ENCODE measurements at places on chromosomes 16 and 17.

- no peak for DNase-seq
These were observed 245 bp downstream of the TMEM256 start for GRCh38 chr17:7403727-7403976.

- no peak for DNase-seq
These were observed 10.1 kb upstream of the TEKT3 start for GRCh38 chr17:15351478-15351840.

- no peak for DNase-seq
These were observed 46.1 kb upstream of the RPL38 start for GRCh38 chr17:74157366-74157765.

DNA sequence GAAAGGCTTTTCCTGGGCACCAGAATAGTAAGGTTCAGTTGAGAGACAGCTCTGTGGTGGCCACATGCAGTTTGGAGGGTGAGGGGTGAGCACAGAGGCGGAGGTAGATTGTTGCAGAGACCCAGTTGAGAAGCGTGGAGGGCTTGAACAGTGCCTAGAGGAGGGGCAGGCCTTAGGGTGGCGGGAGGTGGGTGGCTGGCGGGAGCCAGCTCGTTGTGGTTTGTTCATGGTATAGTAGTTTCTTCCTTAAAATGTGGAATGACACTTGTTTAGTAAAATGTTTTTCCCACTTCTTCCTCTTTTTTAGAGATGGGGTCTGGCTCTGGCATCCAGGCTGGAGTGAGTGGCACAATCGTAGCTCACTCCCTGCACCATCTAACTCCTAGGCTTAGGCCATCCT is 14.2 kb downstream of the USP10 start:
- DNase-seq, result no peak

GRCh38 chr16:19410435-19411171 is 7.1 kb upstream of the TMC5 start:
- peak; percentile 28 for DNase-seq

GRCh38 chr17:33241390-33241789 is 51.7 kb downstream of the ASIC2 start:
- peak; percentile 1 for DNase-seq

DNA sequence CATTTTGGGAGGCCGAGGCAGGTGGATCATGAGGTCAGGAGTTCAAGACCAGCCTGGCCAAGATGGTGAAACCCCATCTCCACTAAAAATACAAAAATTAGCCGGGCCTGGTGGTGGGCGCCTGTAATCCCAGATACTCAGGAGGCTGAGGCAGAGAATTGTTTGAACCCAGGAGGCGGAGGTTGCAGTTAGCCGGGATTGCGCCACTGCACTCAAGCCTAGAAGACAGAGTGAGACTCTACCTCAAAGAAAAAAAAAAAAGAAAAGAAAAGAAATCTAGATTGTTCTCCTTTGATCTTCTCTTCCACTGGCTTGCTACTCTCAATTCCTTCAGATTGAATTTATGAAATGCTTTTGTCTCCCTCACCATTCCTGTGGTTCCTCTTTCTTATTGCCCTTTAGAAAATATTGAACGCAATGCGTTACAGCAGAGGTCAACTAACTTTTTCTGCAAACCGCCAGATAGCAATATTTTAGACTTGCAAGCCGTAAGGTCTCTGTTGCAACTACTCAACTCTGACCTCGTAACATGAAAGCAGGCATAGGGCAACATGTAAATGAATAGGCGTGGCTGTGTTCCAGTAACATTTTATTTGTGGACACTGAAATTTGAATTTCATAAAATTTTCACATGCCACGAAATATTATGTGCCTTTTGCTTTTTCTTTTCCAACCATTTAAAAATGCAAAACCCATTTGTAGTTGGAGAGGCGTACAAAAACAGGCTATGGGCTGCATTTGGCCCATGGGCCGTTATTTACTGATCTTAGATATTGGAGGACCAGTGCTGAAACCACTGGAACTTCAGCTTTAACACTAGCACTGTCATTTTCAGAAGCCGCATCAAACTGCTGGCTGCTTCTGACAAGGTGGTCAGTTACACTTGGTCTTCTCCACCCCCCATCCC is 24.8 kb downstream of the PITPNC1 start:
- DNase-seq, result no peak

GRCh38 chr16:57314161-57314785 is 29.8 kb upstream of the PLLP start:
- DNase-seq, result peak; percentile 25

DNA sequence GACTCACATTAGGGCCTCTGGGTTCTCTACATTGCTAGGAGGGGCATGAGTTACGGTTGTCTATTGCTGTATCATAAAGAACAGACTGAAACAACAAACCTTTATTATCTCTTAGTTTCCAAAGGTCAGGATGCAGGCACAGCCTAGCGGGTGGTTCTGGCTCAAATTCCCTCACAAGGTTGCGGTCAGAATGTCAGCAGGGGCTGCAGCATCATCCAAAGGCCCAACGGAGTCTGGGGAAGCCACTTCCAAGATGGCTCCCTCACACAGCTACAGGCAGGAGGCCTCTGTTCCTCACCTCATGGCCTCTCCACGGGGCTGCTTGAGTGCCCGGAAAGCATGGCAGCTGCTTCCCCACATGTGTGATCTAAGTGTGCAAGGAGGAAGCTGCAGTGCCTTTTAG is 29.6 kb upstream of the ZFPM1 start:
- no peak for DNase-seq

GRCh38 chr17:31476525-31477416 is 85.3 kb downstream of the RAB11FIP4 start:
- no peak for DNase-seq

DNA sequence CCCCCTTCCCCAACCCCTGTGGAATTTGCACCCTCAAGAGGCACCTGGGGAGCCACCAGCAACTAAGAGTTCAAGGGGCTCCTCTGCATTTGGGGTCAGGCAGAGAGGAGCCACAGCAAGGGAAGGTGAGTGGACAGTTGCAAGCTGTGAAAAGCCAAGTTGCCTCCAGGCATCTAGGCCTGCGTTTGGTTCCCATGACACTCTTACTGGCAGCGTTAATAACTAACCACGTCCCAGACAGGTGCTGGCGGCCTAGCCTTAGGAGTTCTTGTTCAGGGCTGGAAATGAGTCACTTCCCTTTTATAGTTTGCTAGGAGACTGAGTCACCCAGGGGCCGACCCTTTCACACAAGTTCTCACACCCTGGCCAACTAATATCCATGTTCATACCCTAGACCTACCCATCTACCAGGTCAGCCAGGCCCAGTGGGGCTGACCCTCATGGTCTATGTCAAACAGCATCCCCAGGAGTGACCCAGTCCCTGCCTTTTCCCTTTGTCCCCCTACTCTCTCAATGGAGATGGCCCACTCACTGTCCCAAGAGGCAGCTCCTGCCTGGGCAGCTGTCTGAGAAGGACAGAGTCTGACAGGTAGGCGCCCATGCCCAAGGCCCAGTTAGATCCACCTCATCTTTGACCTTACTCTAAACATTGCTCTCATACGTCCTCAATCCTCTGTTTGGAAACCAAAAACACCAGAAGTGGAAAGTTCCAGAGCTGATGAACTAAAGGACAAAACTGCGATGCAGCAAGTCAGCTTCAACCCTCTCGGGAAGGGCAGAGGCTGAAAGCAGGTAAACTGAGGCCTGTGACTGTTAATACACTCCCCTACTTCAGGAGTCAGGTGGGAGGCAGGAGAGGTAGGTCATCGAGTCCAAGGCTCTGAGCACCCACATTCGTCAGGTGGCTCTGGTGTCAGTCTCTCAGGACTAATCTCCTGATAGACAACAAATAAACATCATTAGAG is 300.6 kb downstream of the SOX9 start:
- DNase-seq, result peak; percentile 99

- DNase-seq, result no peak
These were observed 1156.7 kb upstream of the CDH8 start for GRCh38 chr16:63192980-63193379.

- DNase-seq, result no peak
These were observed 26.0 kb upstream of the ADCY9 start for GRCh38 chr16:4142268-4142667.

DNA sequence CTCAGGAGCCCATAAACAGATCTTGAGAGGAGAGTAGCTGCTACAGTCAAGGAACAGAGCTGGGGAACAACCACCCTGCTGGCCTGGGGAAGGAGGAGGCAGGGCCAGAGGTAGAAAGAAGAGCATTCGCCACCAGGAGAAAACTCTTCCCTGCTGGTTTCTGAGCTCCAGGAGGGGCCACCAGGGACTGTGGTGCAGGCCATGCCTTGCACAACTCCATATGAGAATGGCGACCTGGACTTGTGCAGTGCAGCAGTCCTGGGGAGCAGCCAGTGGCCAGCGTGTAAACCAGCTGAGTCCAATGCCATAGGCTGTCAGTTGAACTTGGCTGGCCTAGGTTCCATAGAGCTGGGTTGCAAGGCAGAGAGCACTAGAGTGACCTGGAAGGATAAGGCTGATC is 11.6 kb downstream of the SLC13A2 start:
- DNase-seq, result no peak

DNA sequence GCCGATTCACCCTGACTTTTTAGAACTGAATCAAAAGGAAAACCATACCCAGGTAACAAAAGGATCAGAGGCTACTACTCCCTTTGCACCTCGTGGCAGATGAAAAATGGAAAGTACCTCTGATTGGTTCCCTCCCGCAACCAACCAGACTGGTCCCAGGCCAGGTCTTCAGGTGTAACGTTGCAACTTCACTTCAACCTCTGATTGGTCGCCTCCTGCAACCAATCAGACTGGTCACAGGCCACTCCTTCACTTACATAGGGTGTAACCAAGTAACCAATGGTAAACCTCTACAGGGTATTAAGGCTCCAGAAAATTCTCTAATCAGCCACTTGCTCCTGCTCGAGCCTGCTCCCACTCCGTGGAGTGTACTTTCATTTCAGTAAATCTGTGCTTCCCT is 89.4 kb downstream of the ADCY9 start:
- no peak for DNase-seq

- DNase-seq, result no peak
These were observed 11.7 kb downstream of the RNF213 start for GRCh38 chr17:80272366-80272765.

GRCh38 chr17:58969156-58969555 is 137.5 kb downstream of the TRIM37 start:
- DNase-seq, result no peak

- DNase-seq, result no peak
These were observed 41.8 kb downstream of the STAT3 start for GRCh38 chr17:42346481-42346880.

DNA sequence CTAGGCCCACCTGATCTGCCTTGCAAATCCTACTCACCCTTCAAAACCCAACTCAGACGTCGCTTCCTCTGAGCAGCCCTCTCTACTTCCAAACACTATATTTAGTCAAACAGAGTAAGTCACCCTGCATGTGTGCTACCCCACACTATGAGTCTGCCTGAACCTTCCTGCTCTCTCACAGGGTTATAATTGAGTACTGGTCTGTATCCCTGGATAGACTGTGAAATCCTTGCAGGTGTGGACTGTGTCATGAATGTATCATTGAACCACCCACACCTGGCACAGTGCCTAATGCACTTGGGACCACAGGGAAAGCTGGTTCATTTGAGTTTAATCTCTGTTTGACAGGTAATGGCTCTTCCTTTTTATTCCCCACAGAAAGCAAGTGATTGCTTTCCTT is 3.4 kb downstream of the FBXO39 start:
- DNase-seq, result no peak

DNA sequence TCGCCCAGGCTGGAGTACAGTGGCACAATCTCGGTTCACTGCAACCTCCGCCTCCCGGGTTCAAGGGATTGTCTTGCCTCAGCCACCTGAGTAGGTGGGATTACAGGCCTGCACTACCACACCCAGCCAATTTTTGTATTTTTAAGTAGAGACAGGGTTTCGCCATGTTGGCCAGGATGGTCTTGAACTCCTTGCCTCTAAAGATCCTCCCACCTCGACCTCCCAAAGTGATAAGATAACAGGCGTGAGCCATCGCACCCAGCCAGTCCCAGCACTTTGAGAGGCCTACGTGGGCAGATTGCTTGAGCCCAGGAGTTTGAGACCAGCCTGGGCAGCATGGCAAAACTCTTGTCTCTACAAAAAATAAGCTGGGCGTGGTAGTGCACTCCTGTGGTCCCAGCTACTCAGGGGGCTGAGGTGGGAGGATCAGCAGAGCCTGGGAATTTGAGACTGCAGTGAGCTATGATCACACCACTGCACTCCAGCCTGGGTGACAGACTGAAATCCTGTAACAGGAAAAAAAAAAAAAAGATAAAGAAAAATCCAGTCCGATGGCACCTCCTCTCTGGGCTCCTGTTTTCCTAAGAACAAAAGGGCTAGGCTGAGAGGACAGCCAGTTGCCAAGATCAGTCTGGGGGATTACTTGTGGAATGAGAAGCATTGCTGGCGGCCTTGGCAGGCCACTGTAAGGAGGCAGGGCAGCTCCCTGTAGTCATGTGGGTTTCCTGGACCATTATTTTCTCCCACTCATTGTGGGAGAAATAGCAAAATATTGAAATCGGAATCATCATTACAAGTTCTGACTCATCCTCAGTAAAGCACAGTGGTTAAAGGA is 3.0 kb upstream of the PIPOX start:
- peak; percentile 65 for DNase-seq

DNA sequence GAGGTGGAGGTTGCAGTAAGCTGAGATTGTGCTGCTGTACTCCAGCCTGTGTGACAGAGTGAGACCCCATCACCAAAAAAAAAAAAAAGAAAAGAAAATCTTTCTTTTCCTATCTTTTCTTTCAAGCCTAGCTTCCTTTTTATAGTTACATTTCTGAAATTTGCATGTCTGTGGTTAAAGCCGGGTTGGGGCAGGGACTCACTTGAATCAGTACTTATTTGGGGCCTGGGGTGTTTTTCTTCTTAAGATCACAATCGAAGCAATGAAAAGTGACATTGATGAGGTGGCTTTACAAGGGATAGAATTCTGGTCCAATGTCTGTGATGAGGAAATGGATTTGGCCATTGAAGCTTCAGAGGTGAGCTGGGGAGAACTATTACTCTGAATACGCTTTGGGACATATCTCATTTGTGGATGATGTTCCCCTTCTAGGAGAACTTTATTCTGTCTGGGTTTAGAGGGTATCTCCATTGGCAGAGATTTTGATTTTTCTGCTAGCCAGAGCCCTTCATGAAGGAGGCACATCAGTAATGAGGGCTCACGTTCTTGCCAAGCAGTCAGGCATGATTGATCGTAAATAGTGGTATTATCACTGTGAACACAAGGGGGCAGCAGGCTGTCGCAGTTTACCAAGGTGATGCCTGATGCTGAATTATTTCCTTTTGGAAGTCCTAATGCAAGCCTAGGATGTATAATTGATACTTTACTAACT is 14.3 kb downstream of the KPNB1 start:
- peak; percentile 85 for DNase-seq

Measured in dermis blood vessel endothelial cell (primary cell).